ENCODE measurements at places on chromosomes 12 and 14.
A peak's percentile ranks its signal among the peaks of the same experiment; 100 is the strongest.

GRCh38 chr14:34620839-34621238 is 9.1 kb downstream of the SNX6 start:
- DNase-seq: no peak

- no peak for DNase-seq
These were observed 777 bp downstream of the ZFP36L1 start for GRCh38 chr14:68791902-68792677.

- DNase-seq: no peak
These were observed 130.2 kb upstream of the LRFN5 start for GRCh38 chr14:41476526-41476925.

GRCh38 chr12:79827484-79827883 is 107.4 kb downstream of the PPP1R12A start:
- DNase-seq: no peak

DNA sequence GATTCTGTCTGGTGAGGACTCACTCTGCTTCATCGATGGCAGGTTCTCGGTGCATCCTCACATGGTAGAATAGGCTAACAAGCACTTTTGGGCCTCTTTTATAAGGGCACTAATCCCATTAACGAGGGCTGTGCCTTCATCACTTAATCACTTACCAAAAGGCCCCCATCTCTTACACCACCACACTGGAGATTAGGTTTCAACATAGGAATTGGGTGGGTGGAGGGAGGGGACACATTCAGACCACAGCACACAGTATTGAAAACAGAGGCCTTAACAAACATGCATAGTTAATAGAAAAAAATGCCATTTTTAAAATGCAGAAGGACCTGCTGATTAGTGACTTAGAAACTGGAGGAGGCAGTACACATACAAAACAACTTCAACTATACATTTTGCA is 61.6 kb downstream of the SPPL3 start:
- DNase-seq: no peak

DNA sequence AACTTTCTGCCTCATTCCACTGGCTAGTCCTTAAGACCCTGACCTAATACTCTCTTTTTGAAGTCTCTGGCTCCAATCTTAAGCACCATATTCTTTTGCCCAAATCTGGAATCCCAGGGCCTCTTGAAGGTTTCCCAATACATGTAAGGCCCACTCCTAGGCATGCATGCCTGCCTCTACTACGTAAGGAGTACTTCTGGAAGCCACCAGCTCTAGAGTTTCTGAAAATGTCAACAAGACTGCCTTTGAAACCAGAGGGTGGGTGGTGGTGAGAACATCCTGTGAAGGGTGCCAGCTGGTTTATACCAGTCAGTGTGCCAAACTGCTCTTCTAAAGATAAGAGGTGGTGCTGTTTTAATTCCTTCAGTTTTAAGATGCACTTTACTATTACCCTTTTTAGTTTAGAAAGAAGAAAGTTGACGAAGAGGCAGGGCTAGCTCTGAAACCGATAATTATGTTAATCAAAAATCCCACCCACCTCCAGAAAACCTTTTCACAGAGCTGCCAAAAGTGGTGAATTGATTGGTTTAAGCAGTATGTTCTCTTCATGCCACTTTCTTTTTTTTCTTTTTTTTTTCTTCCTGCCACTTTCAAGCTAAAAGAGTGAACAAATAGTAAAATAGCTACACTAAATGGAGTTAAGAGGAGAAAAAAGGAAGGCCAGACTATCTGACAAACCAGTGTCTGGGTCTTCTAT is 8.7 kb upstream of the WDR89 start:
- no peak for DNase-seq

GRCh38 chr12:76031081-76031413 is 529 bp downstream of the PHLDA1 start:
- DNase-seq: no peak

DNA sequence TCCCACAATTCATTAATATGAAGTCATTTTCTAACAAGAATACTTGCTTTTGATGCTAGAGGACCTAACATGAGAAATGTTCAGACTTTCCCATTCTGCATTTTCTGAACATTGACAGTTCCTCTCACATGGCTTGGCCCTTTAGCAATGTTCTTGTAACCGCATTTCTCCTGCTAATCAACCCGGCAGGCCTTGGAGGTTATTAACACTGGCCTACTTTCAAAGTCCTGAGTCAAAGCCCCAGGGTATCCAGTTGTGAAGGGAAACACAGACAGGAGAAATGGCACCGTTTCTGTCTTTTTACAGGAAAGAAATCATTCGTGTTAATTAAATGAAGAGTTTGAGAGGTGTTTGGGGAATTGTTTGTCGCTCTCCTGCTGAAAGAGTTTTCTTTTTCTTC is 446.5 kb upstream of the MIS18BP1 start:
- DNase-seq: no peak

DNA sequence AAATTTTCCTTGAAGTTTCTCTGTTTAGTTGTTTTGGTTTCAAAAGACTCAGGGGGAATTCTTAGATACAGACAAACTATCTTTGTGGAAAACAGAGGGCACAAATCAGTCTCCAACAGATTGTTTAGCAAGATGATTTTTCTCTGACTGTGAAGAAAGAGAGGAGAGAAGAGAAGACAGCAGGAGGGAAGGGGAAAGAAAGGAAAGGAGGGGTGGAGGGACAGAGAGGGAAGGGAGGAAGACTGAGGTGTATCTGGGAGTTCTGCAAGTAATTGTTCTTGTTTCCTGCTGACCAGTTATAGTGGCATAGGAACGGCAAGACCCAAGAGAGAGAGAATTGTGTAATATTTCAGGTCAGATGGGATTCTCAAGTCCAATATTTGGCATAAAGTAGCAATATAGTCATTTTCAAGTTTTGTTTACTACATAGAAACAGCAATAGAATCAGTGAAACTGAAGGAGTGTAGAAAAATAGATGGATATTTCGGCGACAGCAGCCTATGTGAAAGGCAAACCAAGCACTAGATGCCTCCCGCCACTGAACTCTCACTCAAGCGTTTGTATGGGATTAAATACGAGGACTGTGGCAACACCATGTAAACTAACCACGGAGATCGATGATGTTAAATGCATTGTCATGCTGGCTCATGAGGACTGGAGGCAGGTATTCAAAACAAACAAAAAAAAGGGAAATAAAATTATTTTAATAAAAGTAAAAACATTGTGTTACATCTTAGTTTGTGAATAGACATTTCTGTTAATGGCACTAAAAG is 342.5 kb downstream of the SLC16A7 start:
- DNase-seq: no peak

DNA sequence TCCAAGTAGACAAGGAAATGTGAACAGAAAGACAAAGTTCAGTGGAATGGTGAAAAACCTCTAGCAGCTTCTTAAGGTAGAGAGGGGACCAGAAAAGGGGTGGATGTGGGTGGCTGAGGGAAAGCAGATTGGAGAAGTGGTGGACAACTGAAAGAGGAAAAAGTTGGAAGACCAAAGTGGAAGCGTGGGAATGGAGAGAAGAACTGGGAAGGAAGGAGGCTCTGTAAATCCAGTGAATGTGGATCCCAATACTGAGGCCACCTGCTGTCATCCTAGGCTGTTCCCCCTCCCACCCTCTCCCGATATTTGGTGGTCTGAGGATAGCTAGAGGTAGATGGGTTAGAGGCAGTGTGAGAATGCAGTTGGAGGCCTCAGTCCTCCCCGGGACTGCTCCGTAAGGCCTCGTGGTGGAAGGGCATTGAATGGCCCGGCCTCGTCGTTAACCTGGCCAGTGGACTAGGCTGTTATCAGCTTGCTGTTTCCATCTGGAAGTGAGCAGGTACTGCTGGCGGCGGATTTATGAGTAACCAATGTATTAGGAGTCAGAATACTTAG is 822 bp upstream of the POU6F1 start:
- DNase-seq: no peak

DNA sequence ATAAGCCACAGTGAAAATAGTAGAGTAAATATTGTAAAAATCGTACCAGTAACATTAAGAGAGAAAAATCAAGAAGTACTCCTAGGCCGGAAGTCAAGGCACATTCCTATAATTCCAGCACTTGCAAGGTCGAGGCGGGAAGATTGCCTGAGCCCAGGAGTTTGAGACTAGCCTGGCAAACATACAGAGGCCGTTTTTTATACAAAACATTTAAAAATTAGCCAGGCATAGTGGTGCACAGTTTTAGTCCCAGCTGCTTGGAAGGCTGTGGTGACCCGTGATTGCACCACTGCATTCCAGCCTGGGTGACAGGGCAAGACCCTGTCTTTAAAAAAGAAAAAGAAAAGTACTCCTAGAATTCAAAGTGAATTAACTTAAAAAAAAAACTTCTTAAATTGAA is 341.8 kb downstream of the C12orf50 start:
- no peak for DNase-seq

DNA sequence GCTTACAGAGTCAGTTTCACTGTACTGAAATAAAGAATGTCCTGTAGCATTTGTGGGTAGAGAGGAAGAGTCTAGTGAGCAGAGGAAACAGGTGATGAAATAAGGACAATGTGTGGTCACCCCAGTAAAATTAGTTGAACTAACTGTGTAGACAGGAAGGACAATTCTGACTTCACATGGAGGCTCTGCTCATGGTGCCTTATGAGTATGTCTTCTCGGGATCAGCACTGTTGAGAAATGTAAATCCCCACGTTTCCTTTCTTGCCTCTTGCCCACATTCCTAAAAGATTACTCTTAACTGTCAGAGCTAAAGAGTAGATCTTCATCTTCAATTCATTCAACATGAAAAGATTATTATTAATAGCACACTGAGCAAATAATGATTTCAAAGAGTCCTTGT is 113.2 kb upstream of the FLRT2 start:
- peak; percentile 22 for DNase-seq

- DNase-seq: no peak
These were observed 7.8 kb downstream of the LHX5 start for GRCh38 chr12:113463746-113464451.

DNA sequence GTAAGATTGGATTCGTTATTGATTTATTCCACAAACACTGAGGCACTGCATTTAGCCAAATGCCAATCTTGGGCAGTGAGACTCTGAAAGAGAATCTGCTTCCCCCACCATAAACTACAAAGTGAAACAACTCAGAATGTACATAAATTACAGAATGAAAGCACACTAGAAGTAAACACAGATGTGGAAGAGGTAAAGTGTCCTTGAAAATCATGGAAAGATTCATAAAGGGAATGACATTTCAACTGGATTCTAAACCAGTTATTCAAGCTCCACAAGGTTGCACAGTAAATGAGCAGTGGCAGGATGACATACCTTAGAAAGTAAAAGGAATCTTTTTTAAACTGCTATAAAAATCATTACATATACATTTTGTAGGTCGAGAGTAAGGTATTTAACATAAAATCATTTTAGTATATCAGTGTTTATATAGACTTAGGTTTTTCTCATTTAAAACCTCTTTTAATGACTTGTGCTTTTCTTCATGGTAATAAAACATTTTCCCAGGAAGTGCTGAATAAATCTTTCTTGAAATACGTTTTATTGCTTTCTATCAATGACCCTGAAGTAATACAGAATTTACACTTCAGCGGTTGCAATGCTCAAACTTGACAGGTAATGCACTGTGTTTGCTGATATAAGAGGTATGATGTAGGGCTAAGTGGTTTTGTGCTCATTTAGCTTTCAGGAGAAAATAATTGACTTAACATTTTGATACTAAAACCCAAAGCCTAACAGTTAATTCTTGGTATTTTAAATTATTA is 270.6 kb downstream of the NAV3 start:
- DNase-seq: no peak

DNA sequence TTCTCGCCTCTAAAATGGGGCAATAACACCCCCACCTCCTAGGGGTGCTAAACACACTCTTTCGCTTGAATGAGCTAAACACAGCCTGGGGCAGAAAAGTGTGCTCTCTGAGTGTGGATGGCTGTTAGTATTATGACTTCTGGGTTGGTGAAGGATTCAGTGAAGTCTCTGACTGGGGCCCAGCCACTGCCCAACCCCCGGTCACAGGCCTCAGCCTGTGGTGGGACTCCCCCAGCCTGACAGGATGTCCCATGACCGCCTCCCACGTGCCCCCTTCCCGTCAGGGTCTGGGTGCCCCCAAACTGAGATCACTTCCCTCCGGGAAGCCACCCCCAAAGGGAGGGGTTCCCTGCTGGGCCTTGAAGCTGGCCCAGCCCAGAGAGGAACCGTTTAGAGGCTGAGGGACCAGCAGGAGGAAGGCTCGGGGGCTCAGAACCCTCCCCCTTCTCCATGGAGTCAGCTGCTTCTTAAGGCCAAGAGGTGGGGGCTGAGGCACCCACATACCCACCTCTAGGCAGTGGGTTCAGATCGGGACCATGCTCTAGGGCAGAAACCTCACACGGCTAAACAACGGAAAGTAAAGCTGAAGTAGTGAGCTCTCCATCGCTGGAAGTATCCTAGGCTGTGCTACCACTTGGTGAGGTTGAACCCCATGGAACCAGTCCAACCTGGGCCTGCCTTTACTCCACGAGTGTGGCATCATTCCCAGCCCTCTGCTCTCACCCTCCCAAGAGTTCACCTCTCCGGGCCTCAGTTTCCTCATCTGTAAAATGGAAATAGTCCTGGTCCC is 13.8 kb downstream of the DTX1 start:
- peak; percentile 76 for DNase-seq

- no peak for DNase-seq
These were observed 43.5 kb downstream of the BCAT1 start for GRCh38 chr12:24905431-24905830.

DNA sequence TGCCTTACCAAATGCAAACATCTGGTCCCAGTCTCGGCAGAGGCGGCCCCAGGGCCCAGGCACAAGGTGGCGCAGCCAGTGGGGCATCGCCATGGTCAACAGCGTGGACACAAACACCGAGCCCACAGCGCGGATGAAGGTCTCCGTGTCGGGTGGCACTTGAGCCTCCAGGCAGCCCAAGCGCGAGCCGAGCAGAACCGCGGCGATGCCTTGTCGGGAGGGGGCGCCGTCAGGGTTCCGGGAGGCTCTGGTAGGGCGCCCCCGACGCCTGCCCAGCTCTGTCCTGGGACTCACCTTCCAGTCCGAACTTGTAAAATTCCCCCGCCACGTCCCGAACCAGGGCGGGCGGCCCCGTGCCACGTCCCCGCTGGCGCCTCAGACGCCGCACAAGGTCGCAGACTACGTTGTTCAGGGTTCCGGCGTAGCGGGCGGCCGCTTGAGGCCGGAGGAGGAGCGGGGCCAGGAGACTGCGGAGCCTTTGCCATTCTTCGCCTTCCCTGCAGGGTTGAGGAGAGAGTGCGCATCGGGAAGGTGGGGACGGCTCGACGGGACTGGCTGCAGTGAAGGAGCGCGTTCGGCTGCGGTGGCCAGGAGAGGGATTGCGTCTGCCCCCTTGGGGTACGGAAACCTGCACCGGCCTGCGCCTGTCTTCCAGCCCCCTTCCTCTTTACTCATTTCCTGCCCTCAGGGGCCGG is 1.7 kb downstream of the CYP27B1 start:
- no peak for DNase-seq

DNA sequence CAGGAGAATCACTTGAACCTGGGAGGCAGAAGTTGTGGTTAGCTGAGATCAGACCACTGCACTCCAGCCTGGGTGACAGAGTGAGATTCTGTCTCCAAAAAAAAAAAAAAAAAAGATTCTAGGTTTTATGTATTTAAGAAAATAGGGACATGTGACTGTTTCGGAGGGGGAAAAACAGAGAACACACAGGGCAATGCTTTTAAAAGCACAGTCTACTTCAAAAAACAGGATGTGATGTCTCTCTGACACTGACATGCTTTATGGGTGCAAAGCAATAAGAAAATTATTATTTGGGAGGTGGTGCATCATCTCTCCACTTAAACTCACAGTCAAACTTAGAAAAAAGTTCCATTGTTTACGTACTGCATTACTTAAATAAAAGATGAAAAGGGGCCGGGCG is 28.7 kb downstream of the CLIP1 start:
- no peak for DNase-seq

Measured in CMK (cell line).